HT1080 (cell line): ENCODE measurements at places on chromosomes 13 and 19.

DNA sequence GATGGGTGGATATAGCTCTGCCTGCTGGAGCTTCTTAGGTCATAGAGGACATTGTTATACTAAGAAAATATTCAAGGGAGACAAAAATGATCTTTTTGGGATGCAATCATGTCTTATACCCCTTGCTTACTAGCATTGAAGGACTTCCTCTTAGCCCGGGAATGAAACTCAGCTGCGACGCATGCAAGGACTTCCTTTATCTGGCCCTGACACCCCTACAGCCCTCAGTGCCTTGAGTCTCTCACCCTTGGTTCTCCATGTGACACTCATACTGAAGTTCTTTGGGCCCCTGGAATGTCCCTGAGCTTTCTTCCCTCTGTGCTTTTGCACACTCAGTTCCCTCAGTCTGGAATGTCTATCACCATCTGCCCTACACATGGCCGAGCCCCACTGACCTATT, 72.5 kb upstream of the MTIF3 start:
- DNase-seq: no peak

DNA sequence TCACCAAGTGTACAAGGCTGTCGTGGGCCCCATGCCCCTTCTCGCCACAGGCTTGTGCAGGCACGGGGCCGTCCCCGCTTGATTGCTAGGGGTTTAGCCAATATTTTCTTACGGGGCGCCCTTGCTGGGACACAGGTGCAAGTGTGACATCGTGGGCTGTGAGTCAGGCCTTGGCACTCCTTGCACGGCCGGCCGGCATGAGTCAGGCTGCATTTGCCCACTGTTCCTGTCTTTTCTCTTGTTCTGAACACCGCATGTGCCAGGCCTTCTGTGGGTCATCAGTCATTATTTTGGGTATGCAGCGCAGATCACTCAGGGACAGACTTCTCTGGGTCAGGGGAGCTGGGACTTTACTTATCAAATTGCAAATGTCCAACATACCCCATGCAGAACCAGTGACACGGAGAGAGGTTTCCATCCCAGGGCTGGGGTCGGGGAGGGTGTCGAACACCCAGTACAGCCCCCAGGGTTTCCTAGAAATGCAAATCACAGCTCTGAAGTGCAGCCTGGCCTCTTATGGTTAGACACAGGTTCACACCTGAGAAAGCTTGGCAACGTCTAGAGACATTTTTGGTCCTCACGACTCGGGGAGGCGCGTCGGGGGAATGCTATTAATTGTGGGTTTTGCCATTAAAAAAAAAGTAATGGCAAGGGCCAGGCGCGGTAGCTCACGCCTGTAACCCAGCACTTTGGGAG, 22.5 kb upstream of the KLF2 start:
- DNase-seq: peak; percentile 93

- no peak for DNase-seq
These were observed 3.8 kb downstream of the SGTA start for GRCh38 chr19:2779121-2779740.

DNA sequence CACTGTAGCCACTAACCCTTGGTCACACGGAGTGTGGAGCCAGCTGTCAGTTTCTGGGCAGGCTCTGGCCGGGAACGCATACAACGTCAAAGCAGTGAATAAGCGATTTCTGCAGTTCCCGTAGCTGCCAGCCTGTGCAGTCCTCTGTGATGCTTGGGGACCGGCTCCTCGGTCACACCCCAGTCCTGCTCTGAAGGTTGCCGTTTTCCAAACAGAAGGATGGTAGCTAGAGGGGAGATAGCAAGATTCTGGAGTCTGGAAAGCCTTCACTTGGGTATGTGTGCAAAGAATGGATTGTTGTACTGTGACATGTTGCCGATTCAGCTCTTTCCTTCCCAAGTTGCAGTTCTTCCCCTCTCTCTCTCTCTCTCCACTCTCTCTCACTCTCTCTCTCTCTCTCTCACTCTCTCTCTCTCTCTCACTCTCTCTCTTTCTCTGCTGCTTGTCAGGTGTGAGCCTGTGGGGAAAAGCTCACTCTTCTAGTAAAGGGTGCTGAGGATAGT, 38.7 kb upstream of the C1QTNF9 start:
- DNase-seq: peak; percentile 26

- DNase-seq: peak; percentile 87
These were observed 6.8 kb upstream of the ARRDC2 start for GRCh38 chr19:18000915-18001776.

- no peak for DNase-seq
These were observed 4.9 kb downstream of the IRS2 start for GRCh38 chr13:109781384-109782065.

- no peak for DNase-seq
These were observed 27.1 kb downstream of the POU4F1 start for GRCh38 chr13:78576261-78576660.

DNA sequence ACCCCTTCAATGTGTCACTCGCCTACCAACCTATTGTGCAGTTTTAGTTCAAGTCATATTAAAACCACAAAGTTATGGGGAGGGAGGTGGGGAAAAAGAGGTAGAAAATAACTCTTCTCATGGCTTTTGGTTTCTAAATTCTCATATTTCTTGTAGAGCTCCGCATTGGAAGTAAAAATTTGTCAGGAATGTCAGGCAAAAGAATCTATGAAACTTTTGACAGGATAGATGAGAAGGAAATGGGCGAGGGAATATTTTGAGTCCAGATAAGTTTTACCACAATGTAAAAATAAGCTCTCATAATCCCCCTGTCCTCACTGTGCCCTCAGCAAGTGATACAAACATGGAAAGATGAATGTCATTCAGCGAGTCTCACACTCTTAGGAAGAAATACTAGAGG, 270.4 kb downstream of the DLEU7 start:
- DNase-seq: no peak

GRCh38 chr13:50309318-50309717, 294.1 kb downstream of the KCNRG start:
- DNase-seq: no peak

GRCh38 chr19:17910791-17911360, 21.9 kb upstream of the CCDC124 start:
- no peak for DNase-seq

DNA sequence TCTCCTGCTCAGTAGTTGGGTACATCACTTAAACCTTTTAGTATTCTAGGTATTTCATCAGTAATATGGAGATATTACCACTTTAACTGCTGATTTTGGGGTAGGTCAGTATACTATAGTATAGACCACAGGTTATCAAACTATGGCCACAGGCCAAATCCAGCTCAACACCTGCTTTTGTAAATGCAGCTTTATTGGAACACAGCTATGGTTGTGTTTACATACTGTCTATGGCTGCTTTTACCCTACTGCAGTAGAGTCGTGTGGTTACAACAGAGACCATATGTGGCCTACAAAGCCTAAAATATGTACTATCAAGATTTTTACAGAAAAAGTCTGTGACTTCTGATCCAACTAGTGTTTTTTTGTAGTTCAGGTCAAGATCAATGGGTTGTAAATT, 10.3 kb downstream of the COG6 start:
- DNase-seq: no peak

- DNase-seq: no peak
These were observed 18.8 kb downstream of the RFX1 start for GRCh38 chr19:13987101-13987890.

DNA sequence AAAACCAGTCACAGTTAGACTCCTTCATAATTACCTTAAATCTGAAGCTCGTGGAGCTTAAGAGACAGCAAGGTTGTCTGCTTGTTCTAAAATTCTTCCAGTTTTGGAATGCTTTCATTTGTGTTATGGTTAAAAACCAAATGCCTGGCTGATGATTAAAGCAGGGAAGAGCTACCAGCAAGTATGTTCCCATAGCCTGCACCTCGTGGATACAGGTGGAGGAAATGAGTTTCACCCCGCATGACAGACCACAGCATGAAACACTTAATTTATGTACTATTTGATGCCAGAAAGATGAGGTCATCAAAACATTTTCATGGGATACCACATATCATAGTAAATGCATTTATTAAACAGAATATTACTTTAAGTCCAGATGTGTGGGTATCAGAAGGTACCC, 416 bp upstream of the DOCK9 start:
- DNase-seq: peak; percentile 94

DNA sequence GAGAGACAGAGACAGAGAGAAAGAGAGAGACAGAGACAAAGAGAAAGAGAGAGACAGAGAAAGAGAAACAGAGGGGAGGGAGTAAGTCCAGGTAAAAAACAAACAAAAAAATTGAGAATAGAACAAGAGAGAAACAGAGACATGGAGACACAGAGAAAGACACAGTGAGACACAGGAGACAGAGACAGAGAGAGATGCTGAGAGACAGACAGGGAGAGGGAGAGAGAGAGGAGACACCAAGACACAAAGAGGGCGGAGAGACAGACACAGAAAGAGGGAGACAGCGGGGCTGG, 5.8 kb upstream of the PROZ start:
- DNase-seq: no peak

DNA sequence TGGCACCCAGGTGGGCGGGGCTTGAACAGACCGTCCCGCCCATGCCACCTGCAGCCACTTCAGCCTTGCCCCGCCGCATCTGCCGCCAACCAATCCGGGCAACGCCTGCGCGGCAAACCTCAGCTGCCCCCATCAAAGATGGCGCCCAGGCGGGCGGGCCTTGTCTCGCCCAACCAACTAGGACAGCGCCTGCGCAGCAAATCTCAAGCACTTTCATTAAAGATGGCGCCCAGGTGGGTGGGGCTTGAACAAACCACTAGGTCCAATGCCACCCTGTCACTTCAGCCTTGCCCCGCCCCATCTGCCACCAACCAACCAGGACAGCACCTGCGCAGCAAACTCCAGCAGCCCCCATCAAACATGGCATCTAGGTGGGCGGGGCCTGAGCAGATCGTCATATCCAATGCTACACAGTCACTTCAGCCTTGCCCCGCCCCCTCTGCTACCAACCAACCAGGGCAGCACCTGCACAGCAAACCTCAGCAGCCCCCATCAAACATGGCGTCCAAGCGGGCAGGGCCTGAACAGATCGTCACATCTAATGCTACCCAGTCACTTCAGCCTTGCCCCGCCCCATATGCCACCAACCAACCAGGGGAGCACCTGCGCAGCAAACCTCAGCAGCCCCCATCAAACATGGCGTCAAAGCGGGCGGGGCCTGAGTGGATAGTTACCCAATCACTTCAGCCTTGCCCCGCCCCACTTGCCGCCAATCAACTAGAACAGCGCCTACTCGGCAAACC, 1.4 kb downstream of the PEG3 start:
- no peak for DNase-seq

DNA sequence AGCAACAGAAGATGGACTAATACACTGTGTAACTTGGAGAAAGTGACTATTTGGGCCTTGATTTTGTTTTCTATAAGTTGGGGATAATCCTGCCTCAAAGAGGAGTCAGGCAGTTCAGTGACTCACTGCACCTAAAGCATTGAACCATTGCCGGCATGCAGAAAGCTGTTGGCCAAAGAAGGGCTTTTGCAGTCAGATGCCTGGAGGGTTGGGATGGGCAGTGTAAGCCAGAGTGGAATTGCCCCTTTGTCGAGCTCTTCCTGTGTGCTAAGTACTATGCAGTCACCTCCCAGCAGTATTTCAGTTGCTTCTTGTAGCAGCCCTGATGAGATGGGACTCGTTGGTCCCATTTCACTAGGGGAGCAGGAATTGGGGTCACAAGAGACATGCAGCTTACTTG, 11.1 kb downstream of the ZNF473 start:
- no peak for DNase-seq

DNA sequence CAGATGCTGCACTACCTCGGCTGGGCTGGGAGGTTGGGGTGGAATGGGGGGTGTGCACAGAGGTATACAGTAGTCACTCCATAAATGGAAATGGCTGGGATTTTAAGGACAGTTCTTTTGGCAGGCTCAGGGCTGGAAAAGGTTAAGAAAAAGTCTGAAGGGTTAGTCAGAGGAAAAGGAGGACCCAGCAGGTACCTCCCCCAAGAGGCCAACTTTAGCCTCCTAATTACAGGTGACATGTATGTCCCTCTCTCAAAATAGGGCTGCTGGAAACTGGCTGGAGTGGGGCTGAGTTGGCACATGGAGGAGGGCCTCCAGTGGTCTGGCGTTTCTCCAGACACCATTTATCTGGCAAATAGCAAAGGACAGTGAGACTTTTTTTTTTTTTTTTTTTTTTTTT, 994 bp downstream of the CCDC194 start:
- DNase-seq: peak; percentile 40

- peak; percentile 89 for DNase-seq
These were observed at the start of gene RPS15 for GRCh38 chr19:1438035-1438932. RPS15 (plus strand) TSS chr19:1438396; CDS start chr19:1438426, 30 bp downstream.

DNA sequence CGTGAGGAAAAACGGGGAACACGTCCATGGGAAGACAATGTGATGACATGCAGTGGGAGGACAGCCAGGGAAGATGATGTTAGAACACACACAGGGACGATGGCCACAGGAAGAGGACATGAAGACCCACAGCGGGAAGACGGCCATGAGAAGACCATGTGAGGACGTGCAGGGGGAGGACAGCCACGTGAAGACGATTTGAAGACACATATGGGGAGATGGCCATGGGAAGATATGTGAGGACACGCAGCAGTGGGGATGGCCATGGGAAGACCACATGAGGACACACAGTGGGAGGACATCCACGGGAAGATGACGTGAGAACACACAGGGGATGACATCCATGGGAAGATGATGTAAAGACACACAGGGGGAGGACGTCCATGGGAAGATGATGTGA, 83.8 kb downstream of the UQCRFS1 start:
- DNase-seq: no peak

GRCh38 chr19:58529405-58529804, 9.8 kb upstream of the ZBTB45 start:
- DNase-seq: no peak

DNA sequence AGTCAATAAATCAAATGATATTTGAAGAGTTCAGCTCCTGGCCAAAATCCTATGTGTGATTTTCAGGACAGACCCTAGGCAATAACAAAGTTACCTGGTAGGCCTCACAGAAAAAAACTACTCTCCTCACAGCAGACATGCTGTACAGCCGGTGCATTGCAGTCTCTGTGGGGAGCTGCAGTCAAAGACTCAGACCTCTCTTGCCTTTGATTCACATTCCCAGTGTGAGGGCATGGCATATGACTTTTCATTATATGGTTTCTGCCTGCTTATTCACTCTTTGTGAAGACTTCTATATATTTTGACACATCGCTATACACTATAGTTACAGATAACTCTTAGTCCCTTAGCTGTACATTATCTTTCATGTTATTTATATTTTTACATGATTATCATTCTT, 2684.3 kb upstream of the PCDH20 start:
- no peak for DNase-seq

DNA sequence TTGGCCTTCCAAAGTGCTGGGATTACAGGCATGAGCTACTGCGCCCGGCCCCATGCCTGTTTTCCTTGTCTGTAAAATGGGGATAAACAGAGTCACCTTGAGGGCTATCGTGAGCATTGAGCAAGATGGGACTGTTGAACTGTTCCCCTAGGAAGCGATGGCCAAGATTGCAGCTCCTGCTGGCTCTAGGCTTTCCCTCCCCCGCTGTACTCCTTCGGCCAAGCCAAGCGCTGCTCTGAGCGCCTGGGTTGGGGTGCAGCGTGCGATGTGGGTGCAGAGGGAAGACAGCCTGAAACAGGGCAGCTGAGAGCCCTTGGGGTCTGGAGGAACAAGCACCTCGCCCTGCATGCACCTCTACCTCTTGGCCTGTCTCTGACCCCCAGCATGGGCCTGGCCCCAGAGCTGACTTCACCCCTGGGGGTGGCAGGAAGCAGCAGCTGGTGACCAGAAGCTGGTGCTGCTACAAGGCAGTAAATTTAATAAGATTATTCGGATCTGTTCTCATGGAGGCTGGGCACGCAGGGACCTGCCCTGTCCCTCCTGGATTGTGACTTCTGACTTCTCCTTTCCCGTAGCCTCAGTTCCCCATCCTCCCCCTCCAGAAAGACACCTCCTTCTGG, 5.3 kb downstream of the GNG8 start:
- DNase-seq: no peak
